Spinal cord (tissue), 10 donors: ENCODE measurements at places on chromosomes 3 and 15. TPM values are rescaled to one million over a fixed set of nuclear protein-coding genes. Genes with fewer than 3 reads are reported as not detected.

The RAP2B gene
- 8.2 TPM for polyA plus RNA-seq

The NEK10 gene
- 8.7 TPM for polyA plus RNA-seq

The IL16 gene
- polyA plus RNA-seq = 4.9 TPM

The NR2E3 gene
- polyA plus RNA-seq = 0.86 TPM

The CELF6 gene
- polyA plus RNA-seq = 18.7 TPM

DNA sequence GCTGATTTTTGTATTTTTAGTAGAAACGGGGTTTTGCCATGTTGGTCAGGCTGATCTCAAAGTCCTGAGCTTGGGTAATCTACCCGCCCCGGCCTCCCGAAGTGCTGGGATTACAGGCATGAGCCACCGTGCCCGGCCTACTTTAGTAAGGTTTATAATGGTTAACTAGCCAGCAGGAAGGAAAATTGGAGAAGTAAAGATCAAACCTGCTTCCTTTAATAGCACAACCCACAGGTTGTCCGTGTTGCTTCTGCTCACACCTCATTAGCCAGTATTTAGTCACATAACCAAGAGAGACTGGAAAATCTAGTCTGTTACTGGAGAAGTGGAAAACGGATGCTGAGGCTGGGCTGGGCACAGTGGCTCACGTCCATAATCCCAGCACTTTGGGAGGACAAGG is 51.9 kb upstream of the TBL1XR1 start:
- no peak overlapping the region for H3K27ac ChIP-seq
- no peaks in the 10 kb centered on the region for H3K4me1 ChIP-seq
- no peaks in the 10 kb centered on the region for H3K27me3 ChIP-seq
- no peak for DNase-seq

- no peak overlapping the region for H3K4me3 ChIP-seq
- no peak overlapping the region for H3K27ac ChIP-seq
- H3K27me3 ChIP-seq = no peaks in the 10 kb centered on the region
- no peaks in the 10 kb centered on the region for H3K4me1 ChIP-seq
Observed at GRCh38 chr3:160649596-160649995, 27.4 kb upstream of the ARL14 start.

DNA sequence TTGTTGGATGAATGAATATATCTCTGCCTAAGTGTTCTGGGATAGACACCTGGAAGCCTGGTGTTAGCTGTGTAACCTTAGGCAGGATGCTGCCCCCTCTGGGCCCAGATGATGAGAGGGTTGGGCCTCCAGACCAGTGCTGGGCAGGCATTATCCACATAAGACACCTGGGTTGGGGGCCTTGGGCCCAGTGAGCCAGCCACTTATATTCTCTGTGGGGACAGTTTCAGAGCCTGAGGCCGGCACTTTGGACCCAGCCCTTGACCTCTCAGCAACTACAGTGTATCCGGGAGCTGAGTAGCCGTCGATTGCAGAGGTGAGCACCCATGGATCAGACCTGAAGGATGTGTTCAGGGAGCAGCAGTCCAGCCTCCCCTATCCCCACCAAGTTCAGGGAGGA is 2.2 kb downstream of the HEMK1 start:
- no peaks in the 10 kb centered on the region for H3K27me3 ChIP-seq
- DNase-seq = no peak
- no peak overlapping the region for H3K4me3 ChIP-seq
- H3K27ac ChIP-seq = no peak overlapping the region

DNA sequence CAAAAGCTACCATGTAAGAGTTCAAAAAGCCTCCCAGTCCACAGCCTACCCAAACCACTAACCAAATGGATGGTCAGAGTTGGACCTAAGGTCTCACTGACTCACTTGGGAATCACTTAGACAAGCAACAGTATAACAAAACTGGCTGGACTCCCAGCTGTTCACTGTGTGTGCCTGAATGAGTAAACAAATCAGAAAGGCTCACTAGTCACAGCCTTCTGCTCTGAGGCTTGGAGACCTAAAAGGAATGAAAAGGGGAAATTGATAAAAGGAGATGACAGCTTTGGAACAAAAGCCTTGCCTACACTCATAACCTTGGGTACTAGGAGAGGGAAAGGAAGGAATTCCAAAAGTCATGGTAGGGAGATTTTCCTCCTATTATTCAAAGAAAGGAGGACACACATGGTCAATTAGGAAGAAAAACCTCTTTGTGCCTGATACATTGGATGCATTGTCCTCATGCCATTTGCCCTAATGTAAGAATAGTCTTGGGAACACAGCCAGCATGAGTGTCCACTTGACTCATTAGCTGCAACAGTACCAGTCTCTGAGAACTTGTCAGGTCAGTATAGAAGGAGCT is 92.3 kb downstream of the FRMD5 start:
- no peaks in the 10 kb centered on the region for H3K36me3 ChIP-seq
- peak; percentile 59 for DNase-seq

DNA sequence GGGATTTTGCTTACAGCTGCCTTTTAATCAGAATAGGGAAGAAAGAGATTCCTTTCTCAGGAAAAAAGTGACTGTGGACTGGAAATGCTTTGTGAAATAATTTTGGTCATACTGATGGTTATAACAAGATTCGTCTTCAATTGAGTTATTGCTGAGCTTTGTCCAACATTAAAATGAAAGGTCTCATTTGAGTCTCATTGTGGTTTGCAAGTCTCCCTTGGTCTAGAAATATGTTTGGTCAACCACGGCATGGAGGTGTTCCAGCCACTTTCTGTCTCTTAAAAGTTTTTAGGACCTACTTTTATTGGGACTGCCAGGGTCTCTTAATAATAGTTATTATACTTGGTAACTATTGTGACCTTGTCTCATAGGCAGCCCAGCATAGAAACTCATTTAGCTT is 15.3 kb downstream of the FLNB start:
- no peak overlapping the region for H3K4me3 ChIP-seq
- no peak for DNase-seq
- no peak overlapping the region for H3K27ac ChIP-seq

- no peaks in the 10 kb centered on the region for H3K4me1 ChIP-seq
- H3K27ac ChIP-seq = no peak overlapping the region
- DNase-seq = no peak
- H3K36me3 ChIP-seq = no peaks in the 10 kb centered on the region
Observed at GRCh38 chr15:98134905-98135304, 174.4 kb downstream of the ARRDC4 start.

DNA sequence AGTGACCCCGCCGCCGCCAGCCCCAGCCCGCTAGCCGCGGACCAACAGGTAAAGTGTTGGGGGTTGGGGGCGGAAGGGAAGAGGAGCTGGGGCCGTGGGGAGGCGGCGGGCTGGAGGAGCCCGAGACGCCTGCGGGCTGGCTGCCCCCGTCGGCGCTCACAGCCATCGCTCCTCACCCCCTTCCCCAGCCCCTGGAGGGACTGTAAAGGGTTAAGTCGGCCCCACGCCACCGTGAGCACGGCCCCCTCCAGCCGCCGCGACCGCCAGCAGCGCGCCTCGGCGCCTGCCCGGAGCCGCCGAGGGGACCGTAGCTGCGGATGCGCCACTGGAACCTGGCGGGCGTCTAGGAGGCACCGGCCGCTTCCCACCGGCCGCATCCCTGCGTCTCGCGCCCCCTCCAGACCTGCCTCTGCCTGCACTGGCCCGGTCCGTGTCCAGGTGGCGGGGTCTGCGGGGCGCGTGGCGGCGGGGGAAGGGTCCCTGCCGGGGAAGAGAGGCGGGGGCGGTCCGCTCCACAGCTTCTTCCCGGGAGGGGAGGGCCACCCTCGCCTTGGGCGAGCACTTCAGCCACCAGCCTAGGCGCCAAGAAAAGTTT is 522 bp downstream of the MED12L start:
- peak; percentile 84 for DNase-seq
- H3K4me1 ChIP-seq = peaks cover 8% of the 10 kb centered on the region
- H3K27ac ChIP-seq = peak overlapping the region; percentile 89

- H3K36me3 ChIP-seq = no peaks in the 10 kb centered on the region
- H3K4me3 ChIP-seq = no peak overlapping the region
- H3K4me1 ChIP-seq = no peaks in the 10 kb centered on the region
- H3K27me3 ChIP-seq = no peaks in the 10 kb centered on the region
- H3K27ac ChIP-seq = no peak overlapping the region
Observed at GRCh38 chr3:75171630-75172230, 492.4 kb upstream of the FRG2C start.

- no peak overlapping the region for H3K27ac ChIP-seq
- DNase-seq = no peak
- no peak overlapping the region for H3K4me3 ChIP-seq
Observed at GRCh38 chr3:146163584-146163983, 2.6 kb upstream of the PLOD2 start.
